ENCODE measurements at places on chromosomes 3 and 15.

DNA sequence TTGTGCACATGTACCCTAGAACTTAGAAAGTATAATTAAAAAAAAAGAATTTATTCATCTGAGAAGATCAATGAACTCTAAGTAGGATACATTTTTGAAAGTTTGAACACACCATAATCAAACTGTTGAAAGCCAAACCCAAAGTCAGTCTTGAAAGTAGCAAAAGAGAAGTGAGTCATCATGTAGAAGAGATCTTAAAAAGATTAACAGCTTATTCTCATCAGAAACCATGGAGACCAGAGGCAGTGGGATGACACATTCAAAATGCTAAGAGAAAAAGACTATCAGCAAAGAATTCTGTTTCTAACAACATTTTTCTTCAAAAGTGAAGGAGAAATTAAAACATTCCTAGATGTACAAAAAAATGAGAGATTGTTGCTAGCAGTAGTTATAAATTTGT is 60.7 kb downstream of the TIMP4 start:
- DNase-seq: no peak

- no peak for DNase-seq
These were observed 244.8 kb downstream of the LRRN1 start for GRCh38 chr3:4043867-4044575.

DNA sequence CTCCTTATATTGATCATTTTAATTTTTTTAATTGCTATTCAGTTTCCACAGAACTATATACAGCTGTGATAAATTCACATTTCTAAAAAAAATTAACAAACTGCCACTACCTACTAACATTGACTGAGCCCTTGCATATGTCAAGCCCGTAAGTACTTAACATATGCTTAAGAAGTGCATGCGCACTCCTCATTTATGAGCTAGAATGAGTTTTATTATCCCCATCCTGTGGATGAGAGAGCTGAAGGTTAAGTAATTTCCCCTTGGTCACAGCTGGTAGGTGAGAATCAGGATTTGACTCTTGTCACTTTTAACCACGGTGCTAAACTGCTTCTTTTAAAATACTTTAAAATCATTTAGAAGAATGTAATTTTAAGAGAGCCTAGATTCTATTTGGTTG is 25.9 kb downstream of the CXCR6 start:
- DNase-seq: no peak

DNA sequence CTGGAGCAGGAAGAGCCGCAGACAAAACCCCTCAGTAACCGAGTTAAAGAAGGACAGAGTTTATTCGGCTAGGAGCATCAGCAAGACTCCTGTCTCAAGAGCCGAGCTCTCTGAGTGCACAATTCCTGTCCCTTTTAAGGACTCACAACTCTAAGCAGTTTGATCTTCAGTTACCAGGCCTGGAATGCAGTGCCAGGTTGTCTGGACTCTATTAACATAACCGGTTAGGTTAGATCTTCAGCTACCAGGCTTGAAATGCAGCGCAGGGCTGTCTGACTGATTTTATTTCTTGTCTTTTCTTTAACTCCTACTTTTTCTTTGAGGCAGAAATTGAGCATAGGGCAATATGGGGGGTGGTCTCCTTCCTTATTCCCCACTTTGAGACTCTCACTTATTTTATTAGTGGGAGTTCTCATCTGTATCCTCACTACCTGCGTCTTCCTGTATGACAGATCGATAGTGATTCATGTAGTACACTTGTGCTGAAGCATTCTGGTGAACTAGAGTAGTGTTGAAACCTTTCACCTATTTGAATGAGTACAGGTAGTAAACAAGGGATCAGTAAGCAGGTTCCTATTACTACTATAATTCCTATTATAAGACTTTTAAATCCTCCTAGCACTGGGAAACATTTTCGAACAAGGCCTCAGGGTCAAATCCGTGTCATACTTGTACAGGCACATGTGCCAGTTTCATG is 325.0 kb downstream of the CGGBP1 start:
- no peak for DNase-seq

- no peak for DNase-seq
These were observed 25.3 kb upstream of the ANKRD28 start for GRCh38 chr3:15823092-15823491.

GRCh38 chr15:61421470-61421869 is 192.4 kb upstream of the RORA start:
- no peak for DNase-seq

GRCh38 chr15:57550640-57551039 is 41.1 kb upstream of the MYZAP start:
- no peak for DNase-seq

DNA sequence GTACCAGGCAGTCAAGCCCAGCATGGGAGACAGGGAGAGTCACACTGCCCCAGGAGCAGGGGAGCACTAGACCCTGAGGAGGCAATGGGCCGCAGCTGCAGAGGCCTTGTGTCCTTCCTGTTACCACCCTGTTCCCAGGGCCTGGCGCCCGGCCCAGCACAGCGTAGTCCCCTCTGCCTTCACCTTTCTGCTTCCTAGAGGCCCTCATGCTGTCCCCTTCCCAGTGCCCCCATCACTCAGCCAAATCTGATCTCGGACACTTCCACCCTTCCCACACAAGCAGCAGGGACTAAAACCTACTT is 6.9 kb upstream of the TBC1D2B start:
- no peak for DNase-seq

- DNase-seq: no peak
These were observed 2.7 kb downstream of the PRKCD start for GRCh38 chr3:53163444-53164387.

- DNase-seq: no peak
These were observed 33.9 kb upstream of the ACAN start for GRCh38 chr15:88769161-88769971.

- DNase-seq: no peak
These were observed 5.3 kb downstream of the PDIA5 start for GRCh38 chr3:123072152-123072551.

DNA sequence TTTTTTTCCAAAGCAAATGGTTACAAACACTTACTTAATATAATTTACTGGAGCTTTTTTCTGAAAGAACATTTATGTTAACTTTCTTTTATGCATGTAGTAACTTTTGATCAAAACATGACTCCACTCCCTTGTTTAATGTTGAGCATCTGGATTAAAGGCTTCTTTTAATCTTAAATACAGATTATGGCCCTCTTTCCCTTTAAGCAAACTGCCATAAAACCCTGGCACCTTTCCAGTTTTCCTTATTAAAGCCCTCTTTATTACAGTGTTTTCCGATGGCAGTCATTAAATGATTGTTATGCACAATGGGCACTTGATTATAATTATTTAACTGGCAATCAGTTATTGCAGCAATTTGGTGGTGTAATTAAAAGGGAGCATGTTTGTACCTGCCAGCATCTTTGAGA is 167.0 kb downstream of the VGLL4 start:
- DNase-seq: no peak

DNA sequence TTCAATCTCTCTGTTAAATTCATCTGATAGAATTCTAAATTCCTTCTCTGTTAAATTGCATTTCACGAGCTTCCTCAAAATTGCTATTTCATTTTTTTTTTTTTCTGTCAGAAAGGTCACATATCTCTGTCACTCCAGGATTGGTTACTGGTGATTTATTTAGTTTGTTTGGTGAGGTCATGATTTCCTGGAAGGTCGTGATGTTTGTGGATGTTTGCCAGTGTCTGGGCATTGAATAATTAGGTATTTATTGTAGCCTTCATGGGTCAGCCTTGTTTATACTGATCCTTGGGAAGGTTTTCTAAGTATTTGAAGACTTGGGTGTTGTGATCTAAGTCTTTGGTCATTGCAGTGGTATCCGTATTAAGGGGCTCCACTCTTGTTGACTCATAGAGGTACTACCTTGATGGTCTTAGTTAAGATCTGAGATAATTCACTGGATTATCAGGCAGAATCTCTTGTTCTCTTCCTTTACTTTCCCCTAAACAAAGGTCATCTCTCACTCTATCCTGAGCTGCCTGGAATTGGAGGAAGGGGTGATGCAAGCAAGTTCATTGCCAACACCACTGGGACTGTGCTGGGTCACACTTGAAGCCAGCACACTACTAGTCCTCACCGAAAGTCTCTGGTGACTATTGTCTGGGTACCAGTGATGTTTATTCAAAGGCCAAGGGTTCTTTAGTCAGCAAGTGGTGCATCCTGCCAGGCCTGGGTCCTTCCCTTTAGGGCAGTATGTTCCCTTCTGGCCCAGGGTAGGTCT is 231.1 kb downstream of the GBE1 start:
- DNase-seq: no peak

- peak; percentile 55 for DNase-seq
These were observed 257.2 kb upstream of the NECTIN3 start for GRCh38 chr3:110814170-110815007.

- DNase-seq: no peak
These were observed 88.0 kb downstream of the CRTC3 start for GRCh38 chr15:90617668-90618097.

DNA sequence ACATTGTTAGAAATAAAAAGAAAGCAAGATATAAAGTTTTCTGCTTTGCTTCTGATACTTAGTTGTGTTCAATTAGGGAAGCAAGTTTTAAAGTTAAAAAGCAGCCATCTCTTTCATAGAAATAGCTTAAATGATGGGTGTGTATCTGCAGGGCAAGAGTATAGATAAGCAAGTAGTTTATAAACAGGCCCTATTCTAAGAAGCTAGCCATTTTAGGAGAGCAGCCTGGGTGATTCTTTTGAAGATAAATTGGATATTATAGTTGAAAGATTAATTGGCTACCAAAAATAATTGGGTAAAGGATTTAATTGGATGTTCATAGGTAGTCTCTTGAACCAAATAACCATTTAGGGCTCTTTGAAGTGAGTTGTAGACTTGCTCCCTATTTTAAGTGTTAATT is 5.6 kb downstream of the EIF3J start:
- DNase-seq: no peak

GRCh38 chr3:151171145-151171757 is 31.8 kb downstream of the GPR171 start:
- no peak for DNase-seq

- DNase-seq: no peak
These were observed 15.6 kb downstream of the SEMA3F start for GRCh38 chr3:50170689-50171088.

GRCh38 chr3:9020426-9020825 is 57.2 kb upstream of the RAD18 start:
- DNase-seq: peak; percentile 19

- DNase-seq: no peak
These were observed 33.9 kb upstream of the TBC1D23 start for GRCh38 chr3:100226712-100227429.

DNA sequence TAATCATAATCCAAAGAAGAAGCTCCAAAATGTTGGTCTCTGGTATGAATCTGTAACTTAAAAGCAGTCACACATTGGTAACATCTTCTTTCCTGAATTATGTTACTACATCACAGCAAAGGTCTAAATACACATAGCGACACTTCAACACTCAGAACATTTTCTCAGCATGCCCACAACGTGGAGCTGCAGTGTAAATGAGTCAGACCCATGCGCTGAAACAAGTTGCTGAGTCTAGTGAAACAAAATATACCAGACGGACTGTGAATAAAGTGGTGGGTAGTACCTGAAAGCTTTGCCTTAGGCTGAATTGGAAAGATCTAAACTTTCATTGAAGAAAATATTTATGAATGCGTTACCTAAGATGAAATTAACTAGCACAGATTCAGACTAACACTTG is 33.2 kb upstream of the GOLGA8B start:
- DNase-seq: no peak

DNA sequence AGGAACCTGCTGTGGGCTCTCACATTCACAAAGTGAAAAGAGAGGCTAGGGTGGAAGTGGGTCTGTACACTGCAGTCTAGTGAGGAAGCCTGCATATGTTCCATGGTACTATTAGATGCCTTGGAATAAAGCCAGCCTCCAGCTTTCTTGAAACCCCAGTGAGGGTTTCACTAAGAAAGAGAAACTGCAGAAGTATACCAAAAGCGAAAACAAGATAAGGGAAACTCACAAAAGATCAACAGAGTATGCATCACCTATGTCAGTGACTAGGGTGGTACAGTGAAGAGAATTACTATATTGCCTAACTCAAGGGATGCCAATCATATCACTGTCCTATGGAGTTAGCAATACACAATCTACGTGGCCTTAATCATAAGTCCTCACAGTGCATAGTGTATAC is 212.5 kb upstream of the GADL1 start:
- no peak for DNase-seq

DNA sequence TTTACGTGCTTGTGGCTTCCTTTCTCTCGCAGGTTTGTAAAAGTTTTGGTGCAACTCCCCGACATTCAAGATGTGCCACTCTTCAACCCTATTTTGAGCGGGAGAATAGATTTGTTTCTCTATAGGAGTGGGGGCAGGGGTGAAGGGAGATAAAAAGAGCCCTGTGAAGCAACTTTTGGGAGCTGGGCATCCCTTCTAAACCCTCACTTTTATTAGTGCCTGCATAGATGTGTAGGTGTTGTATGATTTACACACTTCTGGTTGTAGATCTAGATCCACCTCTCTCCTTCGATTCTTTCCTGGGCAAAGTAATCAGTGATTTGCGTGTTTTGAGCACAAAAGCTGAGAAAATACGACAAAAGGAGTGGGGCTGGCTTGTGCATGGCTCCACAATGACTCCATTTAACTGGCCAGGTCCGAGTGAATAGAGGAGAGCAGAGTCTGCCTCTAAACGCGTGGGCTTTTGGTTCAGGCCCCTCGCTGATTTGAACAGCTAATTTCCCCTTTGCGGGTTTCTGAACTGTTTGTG is 17.7 kb downstream of the SOX2 start:
- DNase-seq: no peak

Measured in BJ (cell line).